Progenitor cell of endocrine pancreas (in vitro differentiated cells): ENCODE measurements at places on chromosomes 12 and 14.

GRCh38 chr14:91743305-91743653, 11.4 kb upstream of the CATSPERB start:
- H3K27me3 ChIP-seq, result no peaks in the 10 kb centered on the region
- no peak overlapping the region for H3K4me3 ChIP-seq

DNA sequence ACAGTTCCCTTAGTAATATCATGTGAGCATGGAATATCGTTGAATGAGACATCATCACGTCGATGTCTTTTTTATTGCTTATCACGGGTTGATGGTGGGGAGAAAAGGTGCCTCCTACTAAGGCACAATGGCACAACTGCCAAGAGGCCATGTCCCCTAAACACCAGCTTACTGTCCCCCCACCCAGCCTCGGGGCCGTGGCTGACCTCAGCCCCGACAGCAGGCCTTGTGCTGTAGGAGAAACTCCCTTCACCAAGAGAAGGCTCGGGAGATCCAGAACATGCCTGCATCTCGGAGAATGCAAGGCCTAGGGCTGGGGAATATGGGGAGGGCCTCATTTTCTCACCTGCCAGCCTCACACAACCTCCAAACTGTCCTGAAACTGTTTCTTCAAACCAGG, 22.8 kb downstream of the ZFP36L1 start:
- H3K27me3 ChIP-seq, result peaks cover 2% of the 10 kb centered on the region
- H3K27ac ChIP-seq, result no peak overlapping the region
- DNase-seq, result no peak
- H3K36me3 ChIP-seq, result peaks cover 2% of the 10 kb centered on the region
- H3K4me1 ChIP-seq, result peaks cover 2% of the 10 kb centered on the region
- no peak overlapping the region for H3K4me3 ChIP-seq

DNA sequence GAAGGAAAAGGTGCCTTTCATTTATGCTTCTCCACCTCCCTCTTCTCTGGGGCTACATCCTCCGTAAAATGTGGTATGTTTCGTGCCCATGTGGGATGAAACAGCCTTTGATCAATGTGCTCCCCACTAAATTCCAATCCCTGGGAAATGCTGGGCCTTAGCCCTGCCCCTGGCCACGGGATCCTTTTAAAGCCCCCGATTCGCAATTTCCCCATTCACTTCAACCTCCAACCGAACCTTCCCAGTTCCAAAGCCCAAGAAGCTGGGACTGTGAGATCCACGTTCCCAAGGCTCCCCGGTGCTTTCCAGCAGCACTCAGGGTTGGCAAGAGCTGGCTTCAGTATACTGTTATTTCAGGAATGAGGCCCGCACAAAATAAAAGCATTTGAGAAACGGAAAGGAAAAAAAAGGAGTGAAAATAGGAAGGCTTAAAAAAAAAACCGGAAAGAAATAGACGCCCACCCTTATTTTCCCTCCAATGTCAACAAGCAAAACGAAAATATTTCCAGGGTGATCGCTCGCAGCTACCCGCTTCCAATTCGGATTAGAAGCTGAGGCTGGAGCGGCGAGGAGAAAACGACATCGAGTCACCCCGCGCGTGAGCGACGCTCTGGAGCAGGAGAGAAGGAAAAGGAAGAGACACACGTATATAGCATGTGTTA, 1.3 kb upstream of the FOXG1 start:
- H3K36me3 ChIP-seq, result no peaks in the 10 kb centered on the region
- H3K4me1 ChIP-seq, result peaks cover 10% of the 10 kb centered on the region
- peak overlapping the region; percentile 45 for H3K4me3 ChIP-seq
- DNase-seq, result no peak
- H3K27me3 ChIP-seq, result peaks cover 81% of the 10 kb centered on the region
- H3K27ac ChIP-seq, result peak overlapping the region; percentile 50

DNA sequence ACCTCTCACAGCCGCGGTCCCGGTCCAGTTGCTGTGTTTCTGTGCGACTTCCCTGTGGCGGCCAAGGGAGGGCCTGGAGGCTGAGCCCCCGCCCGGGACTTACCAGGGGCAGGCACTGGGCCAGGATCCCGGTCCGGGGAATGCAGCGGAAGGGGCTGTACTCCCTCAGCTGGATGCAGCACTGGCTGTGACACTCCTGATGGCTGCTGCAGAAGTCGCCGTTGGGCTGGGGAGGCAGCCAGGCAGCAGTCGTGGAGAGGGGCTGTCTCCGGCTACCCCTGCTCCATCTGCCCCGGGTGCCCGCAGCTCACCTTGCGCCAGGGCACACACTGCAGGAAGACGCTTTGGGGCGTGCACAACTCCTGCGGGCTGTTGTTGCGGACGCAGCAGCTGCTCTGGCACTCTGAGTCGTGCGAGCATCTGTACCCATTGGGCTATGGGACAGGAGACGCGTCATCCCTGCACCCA, 6.2 kb downstream of the LRCOL1 start:
- no peak for DNase-seq
- no peaks in the 10 kb centered on the region for H3K36me3 ChIP-seq
- H3K27ac ChIP-seq, result no peak overlapping the region
- peaks cover 72% of the 10 kb centered on the region for H3K27me3 ChIP-seq
- H3K4me3 ChIP-seq, result no peak overlapping the region
- peaks cover 4% of the 10 kb centered on the region for H3K4me1 ChIP-seq

DNA sequence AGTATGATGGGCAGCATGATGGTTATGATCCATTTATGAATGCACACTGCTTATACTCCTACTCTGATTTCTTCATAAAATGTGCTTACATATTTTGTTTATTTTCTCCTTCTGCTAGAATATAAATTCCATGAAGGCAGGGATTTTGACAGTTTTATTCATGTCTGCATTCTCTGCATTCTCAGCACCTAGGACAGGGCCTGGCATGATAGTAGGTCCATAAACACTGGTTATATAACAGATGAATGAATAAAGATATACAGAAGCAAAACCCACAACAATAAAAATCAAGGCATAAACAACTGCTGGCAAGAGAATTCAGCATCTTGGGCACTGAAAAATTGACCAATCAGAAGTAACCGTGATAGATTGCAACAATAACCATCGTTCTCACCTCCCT, 115.4 kb downstream of the WIF1 start:
- DNase-seq, result no peak
- H3K4me1 ChIP-seq, result peaks cover 13% of the 10 kb centered on the region
- no peak overlapping the region for H3K27ac ChIP-seq
- H3K4me3 ChIP-seq, result no peak overlapping the region

GRCh38 chr14:93657875-93658274, 130.4 kb downstream of the PRIMA1 start:
- H3K4me3 ChIP-seq, result no peak overlapping the region
- H3K27me3 ChIP-seq, result no peaks in the 10 kb centered on the region
- H3K4me1 ChIP-seq, result no peaks in the 10 kb centered on the region
- no peak for DNase-seq
- H3K36me3 ChIP-seq, result no peaks in the 10 kb centered on the region

GRCh38 chr12:11497438-11497837, 102.1 kb upstream of the PRB2 start:
- no peak overlapping the region for H3K27ac ChIP-seq
- no peaks in the 10 kb centered on the region for H3K36me3 ChIP-seq
- no peak for DNase-seq
- H3K4me3 ChIP-seq, result no peak overlapping the region
- H3K4me1 ChIP-seq, result no peaks in the 10 kb centered on the region

DNA sequence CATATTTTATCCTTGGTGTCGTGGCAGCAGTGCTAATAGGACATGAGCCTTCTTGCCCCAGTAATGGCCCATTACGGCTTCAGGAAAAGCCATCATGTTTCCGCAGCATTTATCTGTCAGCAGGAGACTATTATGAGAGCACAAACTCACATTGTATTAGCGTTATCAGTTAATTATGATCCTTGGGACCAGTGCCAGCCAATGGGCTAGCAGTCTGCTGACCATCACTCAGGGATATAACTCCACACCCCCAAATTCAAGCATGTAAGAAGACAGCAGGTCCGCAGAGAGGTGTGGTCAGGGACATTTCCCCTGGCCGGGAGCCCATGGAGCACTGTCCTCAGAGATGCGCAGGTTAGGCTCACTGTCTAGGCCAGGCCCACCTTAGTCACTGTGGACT, 4.9 kb upstream of the ESRRB start:
- peaks cover 63% of the 10 kb centered on the region for H3K27me3 ChIP-seq
- no peaks in the 10 kb centered on the region for H3K36me3 ChIP-seq
- H3K27ac ChIP-seq, result no peak overlapping the region
- DNase-seq, result no peak
- H3K4me3 ChIP-seq, result no peak overlapping the region

DNA sequence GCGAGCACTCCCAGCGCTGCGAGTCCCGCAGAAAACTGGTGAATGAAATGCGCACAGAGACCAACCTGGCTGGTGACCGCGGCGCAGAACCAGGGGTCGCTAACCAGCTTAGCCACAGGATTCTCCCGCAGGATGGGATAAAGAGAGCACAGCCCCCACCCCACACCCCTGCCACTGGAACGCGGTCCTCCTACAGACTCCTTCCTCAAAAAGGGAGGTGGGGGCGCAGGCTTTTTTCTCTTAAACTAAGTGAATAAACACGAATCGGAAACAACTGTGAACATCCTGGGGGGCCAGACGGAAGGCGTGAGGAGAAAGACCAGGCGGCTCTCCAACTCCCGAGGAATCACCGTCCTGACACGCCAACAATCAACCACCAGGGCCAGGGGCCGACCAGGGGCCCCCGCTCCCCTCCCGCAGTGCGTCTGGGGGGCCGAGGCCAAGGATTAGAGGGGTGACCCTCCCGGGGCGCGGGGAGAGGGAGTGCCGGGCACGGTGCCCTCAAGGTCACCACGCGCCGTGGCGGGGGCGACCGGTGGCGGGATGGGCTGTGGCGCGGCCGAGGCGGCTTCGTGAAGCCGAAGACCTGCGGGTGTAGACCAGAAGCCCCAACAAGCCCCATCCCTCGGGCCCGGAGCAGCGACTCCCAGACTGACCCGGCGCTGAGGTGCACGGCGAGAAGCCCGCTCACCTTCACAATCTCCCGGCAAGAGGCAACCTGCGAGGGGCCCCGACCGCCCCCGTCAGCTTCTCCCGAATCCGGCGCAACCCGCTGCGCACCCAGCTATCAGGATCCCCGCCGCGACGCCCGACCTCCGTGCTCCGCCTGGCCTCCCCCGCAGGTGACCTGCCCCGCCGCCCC, 704 bp downstream of the ATP2B1 start:
- no peaks in the 10 kb centered on the region for H3K27me3 ChIP-seq
- DNase-seq, result peak; percentile 24
- H3K27ac ChIP-seq, result peak overlapping the region; percentile 98
- peaks cover 44% of the 10 kb centered on the region for H3K4me1 ChIP-seq

GRCh38 chr12:57027011-57027804, 10.9 kb upstream of the TAC3 start:
- peaks cover 21% of the 10 kb centered on the region for H3K27me3 ChIP-seq
- H3K27ac ChIP-seq, result no peak overlapping the region
- H3K4me1 ChIP-seq, result peaks cover 6% of the 10 kb centered on the region
- no peak for DNase-seq

DNA sequence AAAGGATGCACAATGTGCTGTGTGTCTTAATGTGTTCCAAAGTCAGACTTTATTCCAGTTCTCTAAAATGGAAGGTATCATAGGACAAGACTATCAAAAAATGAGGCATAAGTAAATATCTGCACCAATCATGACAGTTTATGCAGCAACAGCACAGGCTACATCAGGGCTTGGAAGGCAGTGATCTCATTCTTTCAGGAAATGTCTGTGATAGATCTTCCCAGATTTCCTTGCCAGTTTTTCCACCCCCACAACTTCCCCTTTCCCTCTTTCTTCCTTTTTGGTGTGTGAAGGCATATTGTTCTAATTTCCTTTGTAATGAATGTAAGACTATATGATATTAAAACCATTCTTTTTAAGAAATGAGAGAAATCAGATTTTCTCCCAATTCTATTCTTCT, 326.7 kb downstream of the ATP23 start:
- DNase-seq, result no peak
- no peaks in the 10 kb centered on the region for H3K36me3 ChIP-seq
- H3K27me3 ChIP-seq, result no peaks in the 10 kb centered on the region
- no peaks in the 10 kb centered on the region for H3K4me1 ChIP-seq

DNA sequence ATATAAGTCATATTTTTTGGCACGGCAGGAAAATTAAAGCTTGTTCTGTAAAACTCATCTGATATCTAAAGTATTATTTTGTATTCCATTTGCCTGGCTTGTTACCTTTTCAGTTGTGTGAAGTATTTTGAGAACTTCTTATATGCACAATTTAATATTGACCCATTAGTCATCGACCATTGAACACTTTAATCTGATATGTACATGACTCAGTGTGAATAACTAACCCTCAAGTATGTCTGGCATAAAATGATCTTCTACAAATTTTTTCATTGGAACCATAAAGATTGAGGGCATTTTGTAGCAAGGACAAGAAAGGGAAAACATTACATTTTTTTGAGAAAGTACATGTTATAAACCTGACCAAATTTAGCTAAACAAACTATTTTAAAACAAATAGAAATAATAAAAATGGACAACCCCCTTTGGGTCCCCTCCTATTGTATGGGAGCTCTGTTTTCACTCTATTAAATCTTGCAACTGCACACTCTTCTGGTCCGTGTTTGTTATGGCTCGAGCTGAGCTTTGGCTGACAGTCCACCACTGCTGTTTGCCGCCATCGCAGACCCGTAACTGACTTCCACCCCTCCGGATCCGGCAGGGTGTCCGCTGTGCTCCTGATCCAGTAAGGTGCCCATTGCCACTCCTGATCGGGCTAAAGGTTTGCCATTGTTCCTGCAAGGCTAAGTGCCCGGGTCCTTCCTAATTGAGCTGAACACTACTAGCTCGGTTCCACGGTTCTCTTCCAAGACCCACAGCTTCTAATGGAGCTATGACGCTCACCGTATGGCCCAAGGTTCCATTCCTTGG, 118.8 kb downstream of the SLC6A15 start:
- no peaks in the 10 kb centered on the region for H3K27me3 ChIP-seq
- no peak overlapping the region for H3K27ac ChIP-seq
- H3K36me3 ChIP-seq, result no peaks in the 10 kb centered on the region
- H3K4me1 ChIP-seq, result no peaks in the 10 kb centered on the region
- no peak overlapping the region for H3K4me3 ChIP-seq

DNA sequence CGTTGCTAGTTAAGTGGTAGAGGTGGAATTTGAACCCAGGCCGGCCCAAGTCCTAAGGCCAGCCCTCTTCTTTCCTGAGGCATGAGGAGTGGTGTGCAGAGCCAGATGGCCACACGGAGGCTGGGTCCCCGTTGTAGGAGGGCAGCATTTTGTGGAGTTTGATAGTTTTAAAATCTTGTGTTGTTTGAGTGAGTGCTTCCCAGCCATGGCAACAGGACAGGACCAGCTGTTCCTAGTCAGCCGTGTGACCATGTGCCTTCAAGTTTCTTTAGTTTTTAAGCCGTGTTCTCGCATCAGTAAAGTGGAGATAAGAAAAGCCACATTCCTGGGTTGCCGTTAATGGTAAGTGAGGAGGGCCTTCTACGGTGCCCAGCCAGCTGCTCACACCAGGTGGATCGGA, 44.4 kb downstream of the UBE3B start:
- H3K27me3 ChIP-seq, result no peaks in the 10 kb centered on the region
- no peak overlapping the region for H3K27ac ChIP-seq
- no peaks in the 10 kb centered on the region for H3K4me1 ChIP-seq
- H3K36me3 ChIP-seq, result peaks cover 17% of the 10 kb centered on the region
- no peak overlapping the region for H3K4me3 ChIP-seq

DNA sequence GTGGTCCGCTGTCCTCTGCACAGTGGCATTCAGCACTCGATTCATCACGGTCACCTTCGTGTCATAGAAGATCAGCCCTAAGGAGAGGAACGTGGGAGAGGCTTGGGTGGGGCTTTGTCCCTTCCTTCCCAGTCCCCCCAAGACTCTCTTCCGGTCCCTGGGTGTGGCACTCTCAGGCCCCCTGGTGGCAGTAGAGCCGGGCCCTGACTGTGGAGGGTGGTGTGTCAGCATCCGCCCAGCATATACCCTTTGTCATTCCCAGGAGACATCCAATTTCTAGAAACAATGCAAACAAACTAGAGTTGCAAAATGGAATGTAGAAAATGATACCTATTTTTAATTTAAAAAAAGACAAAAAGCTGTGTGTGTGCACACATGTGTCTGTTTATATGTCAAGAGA, 45.0 kb downstream of the TRAFD1 start:
- no peaks in the 10 kb centered on the region for H3K4me1 ChIP-seq
- no peak for DNase-seq
- peaks cover 15% of the 10 kb centered on the region for H3K36me3 ChIP-seq
- peak overlapping the region; percentile 85 for H3K27ac ChIP-seq
